ENCODE measurements at places on chromosomes 5 and 9.
A peak's percentile ranks its signal among the peaks of the same experiment; 100 is the strongest.

GRCh38 chr9:23823986-23824829 is 1.8 kb downstream of the ELAVL2 start:
- DNase-seq, result no peak

- no peak for DNase-seq
These were observed 249.8 kb upstream of the ZNF608 start for GRCh38 chr5:124996023-124996763.

DNA sequence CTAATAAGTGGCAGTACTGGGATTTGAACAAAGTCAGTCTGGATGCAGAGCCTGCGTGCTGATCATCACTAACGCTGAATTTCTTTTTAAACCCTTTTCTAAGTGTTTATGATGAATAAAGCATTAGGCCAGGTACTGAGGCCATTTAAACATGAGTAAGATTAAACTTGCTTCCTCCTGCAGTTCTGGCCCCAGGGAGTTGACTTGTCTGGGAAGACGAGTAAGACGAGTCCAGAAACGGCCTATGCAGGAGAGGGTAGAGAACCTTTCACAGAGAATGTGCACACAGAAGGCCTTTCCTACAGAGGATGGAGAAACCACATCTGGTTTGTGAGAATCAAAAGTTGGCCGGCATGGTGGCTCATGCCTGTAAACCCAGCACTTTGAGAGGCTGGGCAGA is 42.9 kb downstream of the SPRY4 start:
- no peak for DNase-seq

GRCh38 chr9:137550231-137550621 is at the start of gene PNPLA7:
TSS of gene PNPLA7 (minus strand) at chr9:137550402. CDS start at chr9:137550197, 205 bp downstream.
- DNase-seq, result peak; percentile 62

GRCh38 chr5:135065306-135066265 is 31.6 kb upstream of the PITX1 start:
- DNase-seq, result no peak

DNA sequence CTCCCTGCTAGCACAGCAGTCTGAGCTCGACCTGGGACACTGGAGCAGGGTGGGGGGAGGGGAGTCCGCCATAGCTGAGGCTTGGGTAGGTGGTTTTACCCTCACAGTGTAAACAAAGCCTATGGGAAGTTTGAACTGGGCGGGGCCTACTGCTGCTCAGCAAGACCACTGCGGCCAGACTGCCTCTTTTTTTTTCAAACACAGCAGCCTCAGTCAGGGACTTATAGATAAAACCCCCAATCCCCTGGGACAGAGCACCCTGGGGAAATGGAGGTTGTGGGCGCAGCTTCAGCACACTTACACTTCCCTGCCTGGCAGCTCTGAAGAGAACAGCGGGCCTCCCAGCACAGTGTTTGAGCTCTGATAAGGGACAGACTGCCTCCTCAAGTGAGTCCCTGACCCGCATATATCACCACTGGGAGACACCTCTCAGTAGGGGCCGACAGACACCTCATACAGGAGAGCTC is 151.1 kb upstream of the APC start:
- DNase-seq, result no peak

DNA sequence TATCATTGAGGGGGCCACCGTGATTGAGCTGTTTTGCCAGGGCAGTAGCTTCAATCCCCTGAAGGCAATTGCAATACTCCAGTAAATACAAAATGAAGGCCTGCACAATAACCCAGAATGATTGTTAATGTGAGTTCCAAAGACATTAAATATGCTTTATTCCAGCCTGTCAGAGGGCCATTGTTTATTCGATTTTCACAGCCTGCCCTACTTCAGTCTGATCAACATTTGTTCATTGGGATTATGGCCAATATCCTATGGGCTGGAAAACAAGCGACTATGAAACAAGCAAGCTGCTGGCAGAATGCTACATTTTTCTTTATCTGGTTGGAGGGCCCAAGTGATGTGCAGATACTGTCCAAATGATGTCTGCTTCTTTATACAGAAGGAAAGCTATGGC is 543.1 kb downstream of the TLE1 start:
- no peak for DNase-seq

DNA sequence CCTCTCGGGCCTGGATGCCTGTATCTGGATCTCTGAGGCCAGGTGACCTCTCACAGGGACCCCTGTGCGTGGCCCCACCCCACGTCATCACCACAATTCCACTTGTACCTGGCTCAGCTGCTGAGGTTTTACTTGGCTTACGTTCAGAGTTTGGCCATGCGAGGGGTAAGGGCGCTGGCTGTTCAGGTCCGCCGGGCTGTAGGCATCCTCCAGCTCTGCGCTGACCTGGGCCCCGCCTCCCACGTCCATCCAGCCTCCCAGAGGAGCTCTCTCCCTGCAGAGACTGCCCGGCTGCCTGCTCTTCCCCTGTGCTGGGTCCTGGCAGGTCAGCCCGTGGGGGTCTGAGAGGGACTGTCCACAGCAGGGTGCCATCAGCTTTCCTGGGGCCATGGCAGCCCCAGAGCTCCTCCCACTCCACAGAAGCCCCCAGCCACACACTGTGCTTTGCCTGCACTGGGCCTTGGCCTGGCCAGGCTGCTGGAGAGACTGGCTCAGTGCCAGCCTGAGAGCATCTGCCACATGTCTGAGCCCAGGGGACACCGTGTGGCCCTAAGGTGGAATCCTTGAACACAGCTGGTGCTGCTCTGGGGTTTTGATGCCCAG is 43.6 kb downstream of the SLC6A3 start:
- no peak for DNase-seq

DNA sequence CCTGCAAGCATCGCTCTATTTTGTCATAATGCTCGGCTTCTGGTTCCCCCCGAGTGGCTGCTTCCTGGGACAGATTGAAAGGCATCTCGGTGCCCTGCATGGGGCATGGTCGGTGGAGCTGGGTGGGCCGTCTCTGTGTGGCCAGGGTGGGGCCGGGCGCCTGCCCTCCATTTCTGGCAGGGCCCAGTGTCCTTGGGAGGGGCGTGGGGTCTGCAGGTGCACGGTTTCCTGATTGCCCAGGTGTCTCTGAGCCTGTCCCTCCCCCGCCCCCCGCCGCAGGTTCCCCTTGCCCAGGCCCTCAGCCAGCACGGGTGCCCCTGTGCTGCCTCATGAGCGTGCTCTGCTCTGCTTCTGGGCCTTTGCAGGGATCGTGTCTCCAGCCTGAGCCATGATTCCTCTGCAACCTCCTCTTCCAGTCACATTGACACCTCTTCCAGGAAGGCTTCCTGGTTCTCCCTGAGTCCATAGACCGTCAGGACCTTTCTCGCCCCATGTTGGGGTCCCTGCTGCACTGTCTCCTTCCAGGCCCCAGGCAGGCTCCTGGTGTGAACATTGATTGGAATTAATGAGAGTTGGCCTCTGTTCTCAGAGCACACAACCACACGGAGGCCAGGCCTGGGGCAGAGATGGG is 90.2 kb downstream of the RXRA start:
- no peak for DNase-seq

DNA sequence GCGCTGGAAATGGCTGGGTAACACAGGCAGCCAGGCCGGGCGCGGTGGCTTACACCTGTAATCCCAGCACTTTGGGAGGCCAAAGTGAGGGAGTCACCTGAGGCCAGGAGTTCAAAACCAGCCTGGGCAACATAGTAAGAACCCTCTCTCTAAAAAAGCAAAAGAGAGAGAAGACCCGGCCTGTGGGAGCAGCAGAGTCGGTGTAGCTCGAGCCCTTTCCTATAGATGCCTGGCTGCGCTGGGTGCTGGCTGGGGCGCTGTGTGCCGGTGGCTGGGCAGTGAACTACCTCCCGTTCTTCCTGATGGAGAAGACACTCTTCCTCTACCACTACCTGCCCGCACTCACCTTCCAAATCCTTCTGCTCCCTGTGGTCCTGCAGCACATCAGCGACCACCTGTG is 9.2 kb downstream of the UCK1 start:
- DNase-seq, result no peak

DNA sequence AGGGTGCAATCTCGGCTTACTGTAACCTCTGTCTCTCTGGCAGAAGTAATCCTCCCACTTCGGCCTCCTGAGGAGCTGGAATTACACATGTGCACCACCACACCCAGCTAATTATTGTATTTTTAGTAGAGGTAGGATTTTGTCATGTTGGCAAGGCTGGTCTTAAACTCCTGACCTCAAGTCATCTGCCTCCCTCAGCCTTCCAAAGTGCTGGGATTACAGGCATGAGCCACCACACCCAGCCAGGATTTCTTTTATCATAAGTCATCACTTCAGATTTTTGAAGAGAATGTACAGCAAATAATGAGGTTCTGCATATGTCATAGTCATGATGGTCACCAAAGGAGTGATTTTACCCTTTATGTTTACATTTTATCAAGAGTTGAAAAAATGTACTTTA is 108.1 kb downstream of the GCNT1 start:
- DNase-seq, result no peak

DNA sequence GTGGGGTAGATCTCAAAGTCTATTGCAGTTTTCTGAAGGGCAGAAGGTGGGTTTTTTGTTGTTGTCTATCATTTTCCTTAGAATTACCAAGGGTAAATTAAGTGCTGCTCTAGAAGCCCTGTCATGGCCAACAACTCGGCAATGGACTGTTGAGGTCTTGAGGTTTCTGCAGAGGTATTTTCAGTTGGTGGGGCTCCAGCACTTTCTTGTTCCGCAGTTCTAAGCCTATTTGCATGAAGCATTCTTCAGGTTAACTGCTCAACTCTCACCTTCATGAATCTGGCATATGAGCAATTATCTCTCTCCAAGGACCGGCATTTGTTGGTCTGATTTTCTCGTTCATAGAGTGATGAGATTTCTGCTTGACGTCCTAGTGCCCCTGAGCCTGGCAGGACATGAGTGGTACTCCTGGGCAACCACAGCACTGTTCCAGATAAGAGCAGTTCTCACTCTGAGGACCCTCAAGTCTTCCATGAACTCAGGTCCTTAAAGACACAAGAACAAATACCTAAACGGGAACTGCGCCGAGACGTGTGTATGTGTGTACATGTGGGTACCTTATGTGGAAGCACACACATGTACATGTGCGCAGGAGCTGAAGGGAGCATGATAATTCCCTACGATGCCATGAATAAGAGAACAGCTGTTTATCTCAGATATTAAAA is 544.5 kb downstream of the CSNK1G3 start:
- DNase-seq, result no peak

GRCh38 chr9:83401328-83401900 is 136.8 kb downstream of the FRMD3 start:
- no peak for DNase-seq

GRCh38 chr5:107926121-107926520 is 255.4 kb upstream of the EFNA5 start:
- no peak for DNase-seq

DNA sequence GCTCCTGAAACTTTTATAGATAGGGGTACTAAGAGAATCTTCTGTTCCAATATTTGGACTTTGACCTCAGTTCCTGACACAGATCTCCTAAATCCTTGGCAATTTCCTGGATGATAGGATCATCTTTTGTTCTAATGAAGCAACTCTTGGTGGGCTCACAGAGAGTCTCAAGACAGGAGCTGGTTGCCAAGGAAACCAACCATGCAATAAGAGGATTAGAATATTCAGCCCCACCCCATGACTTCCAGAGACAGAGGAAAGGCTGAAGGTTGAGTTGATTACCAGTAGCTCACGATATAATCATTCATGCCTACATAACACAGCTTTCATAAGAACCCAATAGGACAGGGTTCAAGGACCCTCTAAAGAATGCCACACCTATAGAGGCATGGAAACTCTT is 2050.2 kb upstream of the CDH6 start:
- no peak for DNase-seq

DNA sequence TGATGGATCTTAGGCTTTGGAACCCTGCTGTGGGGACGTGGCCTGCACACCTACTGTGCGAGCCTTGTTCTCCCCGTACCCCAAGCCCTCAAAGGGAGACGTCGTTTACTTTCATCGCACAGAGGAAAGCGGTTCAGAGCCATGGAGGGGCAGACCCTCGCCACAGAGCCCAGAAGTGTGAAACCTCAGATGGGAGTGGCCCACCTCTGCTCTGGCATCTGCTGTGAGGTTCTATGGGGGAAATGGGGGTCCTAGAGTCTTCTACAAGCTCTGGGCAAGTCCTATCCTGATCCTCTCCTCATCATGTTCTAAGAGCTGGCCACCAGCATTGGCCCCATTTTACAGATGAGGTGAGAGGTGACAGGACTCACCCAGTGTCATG is 3.7 kb upstream of the RNF44 start:
- no peak for DNase-seq

DNA sequence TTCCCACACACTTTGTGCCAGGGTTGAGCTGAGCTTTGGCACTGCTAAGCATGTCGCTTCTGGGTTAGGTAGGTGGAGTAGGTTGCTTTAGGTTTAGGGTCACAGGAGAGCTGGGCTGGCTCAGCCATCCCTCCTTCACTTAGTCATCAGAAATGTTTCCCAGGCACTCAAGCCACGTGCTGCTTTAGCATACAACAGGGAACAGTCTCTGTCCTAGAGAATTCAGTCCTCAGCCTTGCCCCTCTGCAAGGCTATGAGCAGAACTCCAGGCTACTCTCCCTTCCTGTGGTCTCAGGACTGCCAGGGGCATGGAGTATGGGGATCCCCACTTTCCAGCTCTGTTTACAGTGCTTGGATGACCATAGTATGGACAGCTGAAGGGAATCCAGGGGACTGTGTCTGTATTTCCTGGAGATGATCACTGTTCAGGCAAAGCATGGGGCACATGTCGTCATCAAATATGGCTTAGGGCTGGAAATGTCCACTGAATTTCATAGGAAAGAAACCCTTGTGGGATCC is 7.5 kb upstream of the ANKRD33B start:
- no peak for DNase-seq

DNA sequence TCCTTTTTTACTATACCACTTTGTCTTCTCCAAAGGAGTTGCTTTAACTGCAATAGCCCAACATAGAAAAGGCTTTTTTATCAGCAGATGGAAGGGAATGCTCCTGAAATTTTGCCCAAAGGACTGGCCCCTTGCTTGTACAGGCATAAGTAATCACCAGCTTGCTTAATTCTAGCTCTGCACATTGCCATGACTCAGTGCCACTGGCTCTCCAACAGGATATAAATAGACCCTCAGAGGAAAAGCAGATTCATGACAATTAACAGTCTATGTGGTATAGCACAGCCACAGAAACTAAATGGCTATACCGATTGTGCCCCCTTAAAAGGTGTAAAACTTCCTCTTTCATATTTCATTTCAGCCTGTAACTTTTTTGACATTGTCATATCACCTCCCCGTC is 227.0 kb downstream of the ZNF608 start:
- DNase-seq, result peak; percentile 41

DNA sequence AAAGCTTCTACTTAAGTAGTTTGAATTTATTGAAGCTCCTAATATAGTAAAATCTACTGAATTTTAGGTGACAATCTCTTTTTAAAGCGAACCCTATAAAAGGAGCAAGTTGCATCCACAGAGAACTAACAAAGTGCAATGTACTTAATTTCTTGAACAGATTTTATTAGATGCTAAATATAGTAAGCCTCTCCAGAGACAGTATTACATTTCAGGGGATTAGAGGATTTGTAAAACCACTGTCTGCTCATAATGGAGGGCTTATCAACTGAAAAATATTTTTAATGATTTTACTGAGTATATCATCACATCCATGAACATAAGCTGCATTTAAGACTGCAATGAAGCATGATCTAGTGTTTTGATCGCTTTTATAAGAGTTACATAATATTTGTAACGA is 230.0 kb upstream of the EFNA5 start:
- no peak for DNase-seq

Measured in endothelial cell of umbilical vein (primary cell).